ENCODE measurements at places on chromosomes 7 and 10.

GRCh38 chr10:16816171-16816570, 1.1 kb downstream of the RSU1 start:
- DNase-seq, result no peak

- DNase-seq, result no peak
Observed at GRCh38 chr10:11163780-11164550, 146.3 kb downstream of the CELF2 start.

GRCh38 chr10:4902571-4903011, 60.6 kb upstream of the AKR1C1 start:
- DNase-seq, result no peak

DNA sequence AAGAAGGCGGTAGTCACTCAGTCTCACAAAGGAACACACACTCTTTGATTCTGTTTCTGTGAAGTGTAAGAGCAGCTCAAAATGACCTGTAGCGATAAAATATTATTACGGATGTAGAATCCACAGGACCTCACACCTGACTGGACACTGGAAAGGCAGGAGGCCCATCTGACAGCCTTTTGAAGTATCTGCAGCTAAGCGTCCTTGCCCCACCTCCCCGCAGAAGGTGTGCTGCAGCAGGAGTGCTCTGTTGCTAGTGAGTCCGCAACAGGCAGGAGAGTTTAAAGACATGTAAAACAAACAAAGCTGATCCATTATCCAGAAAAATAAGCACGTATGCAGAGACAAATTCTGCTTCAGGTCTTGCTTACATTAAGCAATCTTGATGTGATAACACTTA, 355.5 kb downstream of the GPR158 start:
- no peak for DNase-seq

DNA sequence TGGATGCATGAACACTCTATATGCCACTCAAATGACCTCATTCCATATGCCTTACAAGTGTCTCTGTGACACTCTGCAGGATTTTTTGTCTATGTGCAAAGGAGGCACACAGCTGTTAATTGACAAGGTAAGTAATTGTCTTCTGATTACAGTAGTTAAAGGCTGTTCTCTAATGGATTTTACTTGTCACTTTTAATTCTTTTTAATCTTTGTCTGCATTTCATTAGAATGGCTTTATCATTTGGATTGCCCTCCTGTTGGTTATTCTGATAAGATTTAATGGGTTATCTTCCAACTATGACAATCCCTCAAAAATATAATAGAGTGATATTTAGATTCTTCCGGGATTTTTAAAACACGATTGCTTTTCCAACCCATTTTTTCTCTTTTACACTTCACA, 290.0 kb upstream of the TEX47 start:
- no peak for DNase-seq

GRCh38 chr7:805261-805660, 27.0 kb upstream of the SUN1 start:
- DNase-seq, result no peak

GRCh38 chr7:47477191-47478016, 104.5 kb downstream of the TNS3 start:
- no peak for DNase-seq

- DNase-seq, result no peak
Observed at GRCh38 chr10:71332466-71332865, 13.4 kb downstream of the SLC29A3 start.

DNA sequence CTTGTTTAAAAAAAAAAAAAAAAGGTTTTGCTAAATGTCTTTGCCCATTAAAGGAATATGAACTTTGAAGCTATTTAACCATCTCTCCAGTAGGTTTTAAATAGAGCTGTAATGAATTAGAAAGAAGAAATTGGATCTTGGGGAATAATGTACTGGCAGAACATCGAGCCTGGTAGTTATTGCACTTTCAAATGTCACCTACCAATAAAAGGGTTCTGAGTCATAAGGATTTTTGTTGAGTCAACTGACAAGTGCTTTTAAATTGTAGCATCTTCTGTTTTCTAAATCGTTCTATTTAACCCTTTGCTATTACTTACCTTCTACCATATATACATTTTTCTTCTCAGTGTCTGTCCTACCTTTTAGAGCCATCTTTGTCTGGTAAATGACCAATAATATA, 10.7 kb downstream of the CUTC start:
- no peak for DNase-seq
